ENCODE measurements at places on chromosomes 12 and 14.

GRCh38 chr14:71891185-71891584, 41.0 kb upstream of the RGS6 start:
- no peak for DNase-seq

DNA sequence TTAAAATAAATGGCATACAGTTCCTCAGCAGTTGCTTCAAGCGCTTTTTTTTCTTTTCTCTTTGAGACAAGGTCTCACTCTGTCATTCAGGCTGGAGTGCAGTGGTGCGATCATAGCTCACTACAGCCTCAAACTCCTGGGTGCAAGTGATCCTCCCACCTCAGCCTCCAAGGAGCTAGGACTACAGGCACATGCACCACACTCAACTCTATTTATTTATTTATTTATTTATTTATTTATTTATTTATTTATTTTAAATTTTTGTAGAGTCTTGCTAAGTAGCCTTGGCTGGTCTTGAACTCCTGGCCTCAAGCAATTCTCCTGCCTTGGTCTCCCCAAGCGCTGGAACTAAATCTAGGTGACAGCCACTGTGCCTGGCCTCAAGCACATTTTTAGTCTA, 132.0 kb downstream of the MED13L start:
- no peak for DNase-seq

GRCh38 chr12:123471374-123472068, 13.6 kb downstream of the SNRNP35 start:
- peak; percentile 38 for DNase-seq

DNA sequence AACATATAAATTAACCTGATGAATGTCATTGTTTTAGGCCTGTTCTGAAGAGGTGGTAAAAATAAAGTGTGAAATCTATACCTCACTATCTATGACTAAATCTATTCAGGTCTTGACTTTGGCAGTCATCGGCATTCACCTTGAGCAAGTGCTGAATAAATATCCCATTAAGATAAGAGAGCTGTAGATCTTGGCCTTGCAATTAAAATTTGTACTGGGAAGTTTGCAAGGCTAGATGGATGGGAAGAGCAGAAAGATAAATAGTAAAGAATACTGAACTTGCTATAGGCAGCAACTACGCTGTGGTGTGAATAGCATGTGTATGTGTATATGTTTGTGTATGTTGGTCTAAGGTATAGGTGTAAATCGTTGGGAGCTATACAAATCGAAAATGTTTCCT, 325.9 kb upstream of the PRICKLE1 start:
- no peak for DNase-seq

DNA sequence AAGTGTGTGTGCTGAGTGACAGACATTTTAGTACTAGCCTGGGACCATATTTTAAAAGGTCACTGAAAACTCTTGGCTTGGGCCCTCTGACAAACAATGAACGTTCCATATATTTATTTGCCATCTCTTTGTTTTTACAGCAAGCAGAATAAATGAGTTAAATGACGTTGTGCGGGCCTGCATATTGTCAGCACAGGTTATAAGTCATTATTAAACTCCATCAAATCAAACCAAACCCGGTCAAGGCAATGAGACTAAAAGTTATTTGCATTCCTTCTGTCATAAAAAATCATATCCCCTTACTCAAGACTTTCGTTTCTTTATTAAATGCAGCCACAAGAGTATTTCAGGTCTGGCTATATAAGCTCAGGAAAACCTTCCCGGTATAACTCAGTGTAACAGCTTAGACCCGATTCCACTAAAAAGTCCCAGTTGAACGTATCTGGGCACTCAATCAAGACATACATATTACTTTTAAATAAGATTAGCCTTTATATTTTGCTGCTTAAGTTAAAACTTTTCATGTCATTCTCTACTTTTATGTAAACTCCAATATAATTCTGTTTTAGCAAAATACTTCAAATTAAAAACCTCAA, 84.9 kb downstream of the DICER1 start:
- no peak for DNase-seq

DNA sequence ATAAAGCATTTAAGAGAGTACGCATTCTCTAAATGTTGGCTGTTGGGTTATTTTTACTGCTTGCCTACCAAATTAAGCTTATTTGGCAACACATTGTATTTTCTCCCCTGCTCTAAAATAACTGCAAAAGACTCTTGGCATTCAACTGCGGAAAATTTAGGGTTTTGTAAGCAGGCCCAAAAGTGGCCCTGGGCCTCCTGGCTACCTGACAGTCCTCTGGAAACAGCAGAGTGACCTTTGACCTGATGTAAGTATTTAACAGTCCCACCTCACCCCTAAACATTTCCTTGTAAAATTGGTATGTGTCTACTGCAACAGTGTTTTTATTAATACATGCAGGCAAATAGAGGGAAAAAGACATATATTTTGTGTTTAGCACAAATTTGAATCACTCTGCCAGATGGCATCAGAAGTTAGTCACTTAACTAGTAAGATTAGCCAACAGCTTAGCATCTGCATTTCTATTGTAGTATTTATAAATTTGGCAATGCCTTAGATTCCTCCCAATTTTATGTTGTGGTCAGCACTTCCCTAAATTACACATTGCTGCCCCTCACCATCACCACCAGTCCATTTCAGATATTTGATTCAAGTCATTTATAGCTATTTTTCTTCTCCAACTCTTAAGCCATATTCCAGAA, 11.2 kb downstream of the LLPH start:
- no peak for DNase-seq

GRCh38 chr12:100450735-100451134, 22.9 kb upstream of the NR1H4 start:
- DNase-seq = peak; percentile 8
